ENCODE measurements at places on chromosomes 12 and 14.
A peak's percentile ranks its signal among the peaks of the same experiment; 100 is the strongest.

GRCh38 chr12:121839106-121839992 lies 19.3 kb downstream of the HPD start:
- DNase-seq: peak; percentile 95

GRCh38 chr12:4217091-4217490 lies 56.5 kb upstream of the CCND2 start:
- no peak for DNase-seq

GRCh38 chr14:94355191-94355794 lies 32.2 kb upstream of the SERPINA6 start:
- DNase-seq: no peak

GRCh38 chr12:2754208-2754607 lies 40.6 kb upstream of the FKBP4 start:
- DNase-seq: no peak

DNA sequence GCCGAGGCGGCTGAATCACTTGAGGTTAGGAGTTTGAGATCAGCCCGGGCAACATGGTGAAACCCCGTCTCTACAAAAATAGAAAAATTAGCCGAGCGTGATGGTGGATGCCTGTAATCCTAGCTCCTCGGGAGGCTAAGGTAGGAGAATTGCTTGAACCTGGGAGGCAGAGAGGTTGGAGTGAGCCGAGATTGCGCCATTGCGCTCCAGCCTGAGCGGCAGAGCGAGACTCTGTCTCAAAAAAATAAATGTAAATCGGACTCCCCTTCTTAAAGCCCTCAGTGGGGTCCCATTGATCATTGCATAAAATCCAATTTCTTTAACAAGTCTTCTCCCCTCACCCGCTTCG lies 908 bp downstream of the TDP1 start:
- no peak for DNase-seq

DNA sequence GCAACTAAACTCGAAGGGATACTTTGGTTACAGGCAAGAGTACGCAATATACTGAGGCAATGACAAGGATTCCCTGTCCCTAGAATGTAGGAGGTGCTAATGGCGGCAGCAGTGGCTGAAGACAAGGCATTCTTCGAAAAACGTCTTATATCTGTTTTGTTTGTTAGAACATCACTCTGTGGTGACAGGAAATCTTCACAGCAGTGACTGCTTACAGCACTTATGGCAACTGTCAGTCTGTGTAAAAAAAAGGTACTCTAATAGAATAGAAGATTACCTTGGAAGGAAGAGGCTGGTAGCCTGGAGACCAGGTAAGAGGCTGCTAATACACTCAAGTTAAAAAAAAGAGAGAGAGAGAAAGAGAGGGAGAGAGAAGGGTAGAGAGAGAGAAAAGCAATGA lies 131.7 kb downstream of the ST8SIA1 start:
- no peak for DNase-seq

DNA sequence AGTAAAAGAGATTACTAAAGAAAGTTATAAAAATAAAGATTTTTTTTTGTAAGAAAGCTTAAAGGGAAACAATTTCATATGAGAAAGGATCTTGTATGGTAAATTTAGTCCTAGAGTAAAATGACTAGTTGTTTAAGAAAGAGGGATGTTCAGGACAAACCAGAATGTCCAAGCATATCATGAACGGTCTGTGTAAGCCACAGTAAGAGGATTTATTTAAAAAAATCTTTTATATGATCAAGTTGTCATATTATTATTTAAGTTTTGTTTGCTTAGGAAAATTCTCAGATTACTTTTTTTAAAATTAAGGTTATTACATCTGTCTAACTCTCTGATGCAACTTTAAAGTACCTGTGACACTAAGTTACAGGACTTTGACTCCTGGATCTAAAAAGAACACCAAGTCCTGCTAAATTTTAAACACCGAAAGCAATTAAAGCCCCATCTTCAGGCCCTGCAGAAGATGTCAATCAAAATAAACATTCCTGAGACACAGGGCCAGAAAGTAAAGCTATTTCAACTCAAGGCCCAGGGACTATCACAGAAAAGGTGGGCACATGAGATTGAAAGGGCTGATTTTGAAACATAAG lies 17.3 kb upstream of the CCDC196 start:
- no peak for DNase-seq

DNA sequence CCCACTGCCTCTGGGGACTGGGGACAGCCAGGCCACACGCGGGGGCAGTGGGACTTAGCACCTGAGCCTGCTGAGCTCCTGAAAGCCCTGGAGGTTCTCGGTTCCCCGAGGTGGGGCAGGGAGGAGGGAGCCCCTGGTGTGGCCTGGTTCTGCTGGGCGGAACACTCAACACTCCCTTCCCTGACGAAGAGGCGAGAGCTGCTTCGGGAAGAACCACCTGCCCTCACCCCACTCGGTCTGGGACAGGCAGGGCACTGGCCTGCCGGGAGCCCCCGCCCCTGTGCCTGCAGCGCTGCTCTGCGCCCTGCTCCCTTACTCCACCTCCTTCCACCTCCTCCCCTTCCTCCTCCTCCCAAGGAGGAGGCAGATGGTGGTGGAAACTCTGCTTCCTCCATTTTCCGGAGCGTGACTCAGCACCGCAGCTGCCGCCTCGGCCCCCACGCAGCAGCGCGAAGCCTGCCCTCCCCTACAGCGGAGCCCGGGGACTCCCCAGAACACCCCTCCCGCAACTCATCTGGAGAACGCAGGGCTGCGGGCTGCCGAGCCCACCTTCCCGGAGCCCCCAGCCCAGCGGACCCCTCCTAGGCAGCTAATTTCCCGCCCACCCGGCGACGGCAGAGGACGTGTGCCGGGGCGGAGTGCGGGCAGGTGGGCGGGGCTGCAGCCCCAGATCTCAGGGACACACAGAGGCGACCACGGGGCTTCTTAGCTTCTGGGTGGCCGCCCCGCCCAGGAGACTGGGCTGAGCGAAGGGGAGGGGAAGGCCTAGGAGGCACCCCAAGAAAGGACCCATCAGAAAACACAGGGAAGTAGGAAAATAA lies 11.7 kb upstream of the INF2 start:
- peak; percentile 29 for DNase-seq

GRCh38 chr12:121079736-121080272 lies 40.8 kb upstream of the OASL start:
- no peak for DNase-seq

DNA sequence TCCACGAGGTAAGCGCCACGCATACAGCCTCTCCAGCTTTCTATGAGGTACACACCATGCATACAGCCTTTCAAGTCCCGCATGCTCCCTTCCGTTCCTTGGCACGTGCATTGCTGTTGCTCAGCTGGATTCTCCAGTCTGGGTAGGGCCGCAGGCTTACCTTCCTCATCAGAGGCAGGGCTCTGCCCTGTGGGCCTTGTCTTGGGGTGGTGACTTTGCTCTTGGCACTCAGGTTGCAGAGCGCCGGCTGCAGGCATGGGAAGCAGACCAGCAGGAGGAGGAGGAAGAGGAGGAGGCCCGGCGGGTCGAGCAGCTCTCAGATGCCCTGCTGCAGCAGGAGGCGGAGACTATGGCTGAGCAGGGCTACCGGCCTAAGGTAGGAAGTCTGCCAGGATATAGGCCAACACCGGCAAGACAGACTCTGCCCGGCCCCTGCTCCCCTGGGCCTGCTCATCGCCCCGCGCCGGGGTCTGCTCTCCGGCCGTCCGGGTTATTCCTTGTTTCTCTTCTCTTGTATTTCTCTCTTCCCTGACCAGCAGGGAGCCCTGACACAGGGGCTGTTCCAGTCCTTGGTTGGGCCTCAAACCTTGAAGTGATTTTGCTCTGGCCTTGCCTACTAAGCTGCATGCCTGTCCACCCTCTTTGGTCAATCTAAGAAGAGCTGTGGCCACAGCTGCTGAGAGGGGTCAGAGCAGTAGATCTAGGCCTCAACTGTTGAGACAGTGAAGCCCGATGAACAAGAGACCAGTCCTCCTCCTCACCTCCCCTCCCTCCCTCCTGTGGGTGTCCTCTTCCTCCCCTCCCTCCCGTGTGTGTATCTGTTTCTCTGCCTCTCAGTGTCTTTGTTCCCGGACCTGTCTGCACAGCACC lies 15.3 kb downstream of the TCHP start:
- no peak for DNase-seq

DNA sequence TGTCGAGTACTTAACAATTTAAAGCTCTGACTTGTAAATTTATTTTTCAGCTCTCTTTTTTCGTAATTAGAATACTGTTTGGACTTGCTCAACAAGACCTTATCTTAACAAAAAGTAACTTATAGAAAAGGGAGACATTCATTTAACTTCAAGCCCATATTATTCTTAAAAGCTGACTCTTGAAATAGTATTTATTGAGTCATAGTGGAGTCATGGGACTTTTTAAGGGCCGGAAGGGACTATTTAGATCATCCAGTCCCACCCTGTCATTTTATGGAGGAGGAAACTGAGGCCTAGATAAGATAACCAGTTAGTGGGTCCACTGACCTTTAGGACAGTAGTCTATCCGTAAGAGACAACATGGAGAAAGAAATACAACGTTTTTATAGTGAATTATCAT lies 1.5 kb downstream of the RAP1B start:
- no peak for DNase-seq

DNA sequence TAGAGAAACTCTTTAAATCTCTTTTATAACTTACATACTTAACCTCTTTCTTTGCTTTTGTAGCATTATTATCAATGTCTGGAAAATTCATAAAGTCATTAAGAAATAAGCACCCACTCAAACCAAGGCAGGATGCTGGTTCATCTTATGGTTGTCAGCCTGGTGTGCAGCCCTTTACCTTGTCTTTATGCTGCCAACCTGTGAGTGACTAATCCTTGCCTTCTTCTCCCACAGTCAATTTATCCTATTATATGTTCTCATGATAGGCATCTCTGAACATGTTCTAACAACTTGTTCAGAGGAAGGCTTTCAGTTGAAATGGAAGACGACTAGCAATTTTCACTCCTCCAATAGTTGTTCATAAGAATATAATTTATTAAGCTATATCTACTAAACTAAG lies 186.9 kb upstream of the CAND1 start:
- no peak for DNase-seq

- DNase-seq: peak; percentile 26
These were observed 80.6 kb downstream of the CCDC59 start for GRCh38 chr12:82277582-82277981.

- no peak for DNase-seq
These were observed 668.9 kb downstream of the AACS start for GRCh38 chr12:125734137-125734536.

- no peak for DNase-seq
These were observed 67.0 kb downstream of the SDR9C7 start for GRCh38 chr12:56867216-56867615.

- no peak for DNase-seq
These were observed 251.6 kb downstream of the SLC15A4 start for GRCh38 chr12:128571906-128572810.

- no peak for DNase-seq
These were observed 671.5 kb downstream of the MED13L start for GRCh38 chr12:115606040-115606439.

DNA sequence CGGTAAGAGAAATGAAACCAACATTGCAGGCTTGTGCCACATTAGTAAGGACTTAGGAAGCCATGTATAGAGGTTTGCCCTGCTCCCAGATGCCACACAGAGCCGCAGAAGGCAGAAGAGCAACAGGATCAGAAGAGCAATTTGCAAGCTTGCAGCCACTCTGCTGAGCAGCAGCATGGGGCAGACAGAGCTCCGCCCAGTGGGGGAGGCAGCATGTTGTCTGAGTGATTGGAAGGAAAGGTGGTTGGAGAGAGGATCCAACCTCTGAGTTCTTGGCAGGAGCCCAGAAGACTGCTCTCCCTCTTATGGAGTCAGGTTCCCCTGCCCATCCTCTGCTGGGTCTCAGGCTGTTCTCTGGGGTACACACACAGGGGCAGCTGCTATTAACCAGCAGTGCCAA lies 2.3 kb upstream of the KRT6A start:
- DNase-seq: peak; percentile 84

GRCh38 chr12:127077262-127078045 lies 1189.5 kb upstream of the TMEM132C start:
- DNase-seq: no peak

GRCh38 chr14:85566603-85567002 lies 36.7 kb downstream of the FLRT2 start:
- no peak for DNase-seq

DNA sequence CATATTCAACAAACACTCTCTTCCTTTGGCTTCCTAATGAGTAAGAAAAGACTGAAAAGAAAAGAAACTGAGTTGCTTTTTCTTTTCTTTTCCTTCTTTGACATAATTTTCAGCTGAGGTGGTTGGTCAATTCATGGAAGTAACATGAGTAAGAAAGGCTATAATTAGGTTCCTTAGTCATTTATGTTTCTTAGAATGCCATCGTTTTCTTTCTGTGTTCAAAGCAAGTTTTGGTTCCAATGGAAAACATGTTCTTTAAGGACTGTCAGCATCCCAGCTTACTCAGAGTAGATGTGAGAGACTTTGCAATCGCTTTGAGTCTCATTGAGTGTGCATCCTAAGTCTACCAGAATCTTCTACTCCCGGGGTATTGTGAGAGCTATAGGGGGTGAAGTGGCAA lies 882.4 kb downstream of the DIO2 start:
- no peak for DNase-seq

DNA sequence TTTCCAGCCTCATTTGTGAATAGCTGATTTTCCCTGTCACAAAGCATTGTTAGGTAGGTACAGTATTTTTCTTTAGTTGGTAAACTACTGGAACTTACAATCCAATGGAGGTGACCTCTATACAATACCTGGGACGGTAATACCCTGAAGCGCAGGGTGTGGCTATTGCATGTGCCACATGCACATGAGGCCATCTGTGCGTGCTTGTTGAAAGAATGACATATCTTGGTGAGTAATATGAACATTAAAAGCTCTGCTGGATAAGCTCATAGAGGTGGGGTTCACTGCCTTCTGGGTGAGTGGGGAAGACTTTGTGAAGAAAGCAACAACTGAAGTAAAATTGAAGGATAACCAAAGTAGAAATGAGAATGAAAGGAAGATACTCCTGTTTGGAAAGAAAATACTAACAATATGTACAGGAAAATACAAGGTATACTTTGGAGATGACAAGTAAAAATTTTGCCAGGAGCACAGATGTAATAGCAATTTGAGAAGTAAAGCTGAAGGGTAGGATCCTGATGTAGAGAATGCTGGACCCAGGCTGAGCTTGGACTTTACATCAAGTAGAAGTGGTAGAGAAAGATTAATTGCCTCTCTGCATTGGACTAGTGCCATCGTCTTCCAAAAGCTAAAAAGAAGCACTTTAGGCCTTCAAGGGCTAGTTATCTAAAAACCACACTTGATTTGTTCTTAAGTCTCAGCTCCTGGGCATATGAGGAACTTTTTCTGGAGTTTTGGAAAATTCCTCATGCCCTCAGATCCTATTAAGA lies 97.1 kb downstream of the SLC38A6 start:
- DNase-seq: no peak

DNA sequence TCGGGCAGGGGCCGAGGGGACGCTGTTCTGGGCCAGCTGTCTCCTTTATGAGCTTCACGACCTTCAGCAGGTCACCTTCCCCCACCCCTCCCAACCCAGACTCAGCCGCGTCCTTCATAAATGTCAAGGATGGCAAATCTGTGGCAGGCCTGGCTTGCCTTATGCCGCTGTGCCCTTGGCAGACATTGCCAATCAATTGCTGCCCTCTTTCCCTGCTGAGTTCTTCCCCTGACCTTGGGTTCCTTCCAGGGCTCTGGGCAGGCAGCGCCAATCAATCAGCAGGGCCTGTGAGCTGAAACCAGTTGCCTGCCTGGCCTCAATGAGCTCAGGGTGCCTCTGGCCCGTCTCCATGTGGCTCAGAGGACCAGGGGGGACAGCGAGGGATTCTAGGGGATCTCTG lies 7.7 kb downstream of the FAM222A start:
- DNase-seq: no peak

All from NCI-H1417 (cell line).